ENCODE measurements at places on chromosomes 7 and 10.

DNA sequence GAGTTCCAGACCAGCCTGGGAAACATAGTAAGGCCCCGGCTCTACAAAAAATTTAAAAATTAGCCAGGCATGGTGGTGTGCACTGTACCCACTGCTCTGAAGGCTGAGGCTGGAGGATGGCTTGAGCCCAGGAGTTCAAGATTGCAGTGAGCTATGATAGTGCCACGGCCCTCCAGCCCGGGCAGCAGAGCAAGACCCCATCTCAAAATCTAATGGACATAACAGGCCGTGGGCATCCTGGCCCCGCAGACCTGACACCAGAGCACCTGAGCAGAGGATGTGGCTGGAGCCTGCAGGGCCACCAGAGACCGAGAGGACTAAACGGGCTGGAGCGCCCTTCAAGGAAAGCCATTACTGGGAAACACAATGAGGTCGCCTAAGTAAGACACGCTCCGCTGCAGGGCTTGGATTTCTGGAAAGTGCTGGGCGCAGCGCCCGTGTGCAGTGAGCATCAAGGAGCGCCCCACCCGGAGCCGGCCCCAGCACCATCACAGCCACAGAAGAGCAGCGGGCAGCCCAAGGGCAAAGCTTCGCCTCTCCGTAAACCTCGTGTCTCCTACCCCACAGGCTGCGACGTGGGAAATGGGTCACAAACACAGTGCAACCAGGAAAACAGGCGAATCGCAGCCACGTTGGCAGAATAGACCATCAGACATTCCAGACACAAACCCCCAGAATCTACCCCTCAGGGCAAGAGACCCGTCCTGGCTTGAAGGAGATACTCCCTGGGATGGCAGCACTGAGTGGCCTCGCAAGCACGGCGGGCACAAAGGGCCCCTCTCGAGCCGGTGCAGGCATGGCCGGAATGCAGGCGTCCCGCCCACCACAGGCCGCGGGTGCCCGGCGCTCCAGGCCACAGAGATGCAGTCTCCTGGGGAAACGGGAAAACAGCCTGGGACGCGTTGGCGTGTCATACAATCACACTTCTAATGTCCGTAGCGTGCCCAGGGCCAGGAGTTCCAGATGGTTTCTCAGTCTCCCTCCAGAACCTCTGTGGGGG, 4.9 kb downstream of the RADIL start:
- DNase-seq = no peak

- no peak for DNase-seq
These were observed 2.4 kb upstream of the REEP3 start for GRCh38 chr10:63518690-63519288.

DNA sequence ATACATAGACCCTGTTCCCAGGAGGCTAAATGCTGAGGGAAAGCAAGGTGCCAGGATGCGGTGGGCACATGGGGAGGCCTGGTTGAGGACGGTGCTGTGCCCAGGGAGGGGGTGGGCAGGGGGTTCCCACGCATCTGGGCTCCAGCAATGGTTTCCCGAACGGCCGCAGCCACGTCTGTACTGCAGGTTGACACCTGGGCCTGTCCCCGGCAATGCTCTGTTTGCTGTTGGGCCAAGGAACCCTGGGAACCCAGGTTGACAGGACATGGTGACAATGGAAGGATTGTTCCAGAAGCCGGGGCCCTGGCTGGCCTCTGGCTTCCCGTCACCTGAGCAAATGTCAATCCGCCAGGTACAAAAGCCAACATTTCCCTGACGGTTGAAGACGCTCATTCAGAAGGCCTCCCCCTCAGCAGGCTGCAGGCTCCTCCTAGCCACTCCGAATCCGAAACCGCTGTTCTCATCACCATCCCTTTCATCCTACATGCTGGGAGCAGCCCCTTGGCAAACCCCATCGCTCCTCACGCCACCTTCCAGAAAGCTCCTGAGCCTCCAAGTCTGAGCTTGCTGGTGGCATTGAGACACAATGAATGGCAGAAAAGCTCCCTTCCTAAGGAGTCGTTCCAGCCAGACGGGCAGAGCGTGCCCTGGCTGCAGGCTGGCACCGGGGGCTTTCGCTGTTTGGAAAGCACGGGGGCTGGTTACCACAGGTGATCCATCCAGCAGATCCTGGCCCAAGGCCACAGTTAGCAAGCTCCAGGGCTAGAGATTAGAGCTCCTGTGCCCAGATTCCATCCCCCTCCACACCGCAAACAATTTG, 31.2 kb downstream of the SPOCK2 start:
- no peak for DNase-seq

DNA sequence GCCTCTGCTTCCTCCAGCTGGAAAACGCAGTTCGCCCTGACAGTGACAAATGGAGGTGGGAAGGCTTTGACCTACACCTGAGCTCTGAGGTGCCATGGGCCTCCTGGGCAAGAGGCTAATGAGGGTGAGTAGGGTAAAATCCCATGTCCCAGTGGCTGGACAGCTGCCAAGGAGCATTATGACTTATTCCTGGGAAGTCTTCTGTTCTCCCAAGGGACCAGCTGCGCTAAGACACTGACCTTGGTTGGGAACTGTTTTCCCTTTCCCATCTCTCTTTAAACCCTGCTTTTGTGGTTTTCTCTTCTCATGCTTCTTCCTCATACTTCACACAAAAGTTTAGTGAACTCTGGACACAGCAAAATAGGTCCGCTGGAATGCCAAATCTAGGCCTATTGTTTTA, 72.6 kb downstream of the COPG2 start:
- peak; percentile 7 for DNase-seq

DNA sequence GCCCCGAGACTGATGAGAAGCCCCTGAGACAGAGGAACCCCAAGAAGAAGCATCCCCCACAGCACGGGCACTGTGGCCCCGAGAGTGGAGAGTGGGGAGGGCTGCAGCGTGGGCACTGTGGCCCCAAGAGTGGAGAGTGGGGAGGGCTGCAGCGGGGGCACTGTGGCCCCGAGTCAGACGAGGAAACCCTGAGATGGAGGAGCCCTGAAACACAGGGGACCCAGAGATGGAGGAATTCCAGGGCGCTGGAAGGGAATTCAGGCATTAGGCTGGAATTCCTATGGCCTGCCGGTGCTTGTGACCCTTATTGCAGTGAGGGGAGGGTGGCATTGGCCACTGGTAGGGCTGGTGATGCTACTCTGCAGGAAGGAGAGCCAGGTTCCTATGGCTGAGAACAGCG, 168.6 kb upstream of the SHH start:
- DNase-seq = no peak

Measured in NCI-H524 (cell line).